Glutamatergic neuron (in vitro differentiated cells): ENCODE measurements at places on chromosomes 4 and X. TPM values are rescaled to one million over a fixed set of nuclear protein-coding genes. Genes with fewer than 3 reads are reported as not detected.
A peak's percentile ranks its signal among the peaks of the same experiment; 100 is the strongest.

Gene CABS1
- total RNA-seq = not detected

Gene RIBC1
- 0.64 TPM for total RNA-seq

Gene PAGE2
- total RNA-seq = not detected

- H3K4me3 ChIP-seq = no peak overlapping the region
- peaks cover 2% of the 10 kb centered on the region for H3K27me3 ChIP-seq
- peaks cover 7% of the 10 kb centered on the region for H3K4me1 ChIP-seq
- peaks cover 11% of the 10 kb centered on the region for H3K36me3 ChIP-seq
Observed at GRCh38 chr4:81431971-81432370, 39.7 kb downstream of the RASGEF1B start.

Gene ZBTB33
- 24.3 TPM for total RNA-seq

DNA sequence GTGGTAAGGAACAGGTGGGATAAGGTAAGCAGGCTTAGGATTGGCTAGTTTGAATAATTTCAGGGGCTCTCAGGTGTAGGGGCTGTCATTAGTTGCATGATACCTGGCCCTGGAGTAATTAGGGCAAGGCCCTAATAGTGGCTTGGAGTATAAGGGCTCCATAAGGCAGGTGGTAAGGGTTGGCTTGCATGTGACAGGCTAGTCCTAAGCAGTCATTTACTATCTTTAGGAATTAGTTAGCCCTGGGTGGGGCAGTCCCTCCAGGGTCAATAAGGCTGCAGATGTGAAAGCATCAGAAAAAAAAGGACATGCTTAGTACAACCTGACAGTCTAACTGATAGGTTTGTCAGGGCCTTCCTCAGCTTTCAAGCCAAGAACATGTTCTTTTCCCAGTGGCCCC, 7.8 kb upstream of the TMPRSS11D start:
- no peak overlapping the region for H3K4me3 ChIP-seq
- DNase-seq = no peak
- H3K36me3 ChIP-seq = no peaks in the 10 kb centered on the region
- H3K4me1 ChIP-seq = peaks cover 7% of the 10 kb centered on the region
- H3K27ac ChIP-seq = no peak overlapping the region

Gene HHIP
- total RNA-seq = 9.7 TPM

GRCh38 chr4:113332701-113333100, 283.2 kb downstream of the ANK2 start:
- no peak for DNase-seq
- peaks cover 3% of the 10 kb centered on the region for H3K27me3 ChIP-seq
- H3K27ac ChIP-seq = peak overlapping the region; percentile 4
- peaks cover 11% of the 10 kb centered on the region for H3K4me1 ChIP-seq

DNA sequence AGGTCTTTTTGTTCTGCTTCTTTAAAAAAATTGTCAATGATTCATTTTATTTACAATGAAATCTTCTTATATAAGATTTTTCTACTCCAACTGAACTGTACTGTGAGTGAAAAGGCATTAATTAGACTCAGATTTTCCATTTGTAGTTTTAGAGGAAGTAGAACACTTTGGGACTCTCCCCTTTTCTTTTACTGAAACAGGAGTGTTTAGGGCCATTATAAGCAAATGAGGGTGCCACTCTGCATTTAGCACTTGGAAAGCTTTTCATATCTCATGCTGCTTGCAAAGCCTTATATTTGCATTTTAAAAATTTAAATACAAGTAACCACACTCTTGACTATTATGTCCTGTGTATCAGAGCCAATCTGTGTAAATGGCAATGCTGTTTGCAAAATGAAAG, 584.3 kb downstream of the KLHL13 start:
- DNase-seq = no peak
- no peak overlapping the region for H3K27ac ChIP-seq
- H3K4me3 ChIP-seq = no peak overlapping the region
- H3K4me1 ChIP-seq = peaks cover 5% of the 10 kb centered on the region
- H3K36me3 ChIP-seq = no peaks in the 10 kb centered on the region

GRCh38 chr4:69489856-69490255, 5.8 kb downstream of the UGT2B4 start:
- no peaks in the 10 kb centered on the region for H3K36me3 ChIP-seq
- no peaks in the 10 kb centered on the region for H3K27me3 ChIP-seq
- H3K4me3 ChIP-seq = no peak overlapping the region

GRCh38 chrX:112654871-112655270, 24.9 kb downstream of the LHFPL1 start:
- no peaks in the 10 kb centered on the region for H3K27me3 ChIP-seq
- H3K4me3 ChIP-seq = no peak overlapping the region
- no peaks in the 10 kb centered on the region for H3K36me3 ChIP-seq

GRCh38 chr4:26055855-26056254, 141.8 kb downstream of the SMIM20 start:
- no peak overlapping the region for H3K4me3 ChIP-seq
- H3K27me3 ChIP-seq = peaks cover 7% of the 10 kb centered on the region
- no peak overlapping the region for H3K27ac ChIP-seq
- H3K4me1 ChIP-seq = peaks cover 6% of the 10 kb centered on the region
- DNase-seq = no peak
- no peaks in the 10 kb centered on the region for H3K36me3 ChIP-seq

Gene TGIF2LX
- not detected for total RNA-seq

DNA sequence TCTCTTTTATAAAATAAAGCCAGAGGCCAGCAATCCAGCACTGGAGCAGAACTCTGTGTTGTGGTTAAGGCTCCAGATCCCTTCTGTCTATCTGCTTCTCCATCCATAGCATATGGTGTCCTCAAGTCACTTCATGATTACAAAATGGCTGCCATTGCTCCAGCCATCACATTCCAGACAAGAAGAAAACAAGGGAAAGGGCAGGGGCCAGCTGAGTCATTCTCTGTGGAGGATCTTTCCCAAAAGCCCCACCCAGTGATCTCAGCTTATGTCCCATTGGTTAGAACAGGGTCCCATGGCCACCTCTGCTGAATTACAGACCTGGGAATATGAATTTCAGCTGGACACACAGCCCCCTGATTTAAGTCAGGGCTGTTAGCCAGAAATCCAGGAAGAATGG, 34.1 kb upstream of the MAN2B2 start:
- H3K27ac ChIP-seq = no peak overlapping the region
- peaks cover 23% of the 10 kb centered on the region for H3K4me1 ChIP-seq
- no peak for DNase-seq
- H3K36me3 ChIP-seq = peaks cover 4% of the 10 kb centered on the region
- H3K27me3 ChIP-seq = peaks cover 14% of the 10 kb centered on the region

Gene MAGEE1
- 7.1 TPM for total RNA-seq

Gene DCAF12L1
- 0.12 TPM for total RNA-seq

Gene NWD2
- total RNA-seq = 0.17 TPM

DNA sequence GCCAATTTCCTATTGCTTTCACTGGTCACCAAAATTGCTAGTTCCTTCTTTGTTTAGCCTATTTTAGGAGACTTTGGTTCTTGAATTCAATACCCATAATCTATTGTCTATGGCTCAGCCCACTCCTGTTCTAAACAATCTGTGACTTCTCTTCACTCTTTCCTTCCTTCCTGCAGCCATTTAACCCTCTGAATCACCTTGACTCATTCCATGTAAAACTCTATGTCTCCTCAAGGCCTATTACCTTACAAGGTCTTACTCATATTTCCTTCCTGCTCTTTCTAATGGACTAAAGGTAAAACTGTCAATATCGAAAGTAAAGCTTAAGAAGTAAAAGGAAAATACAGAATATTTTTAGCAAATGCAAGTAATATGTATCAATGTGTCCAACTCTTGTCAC, 301.6 kb downstream of the ARHGAP24 start:
- H3K27ac ChIP-seq = no peak overlapping the region
- peaks cover 1% of the 10 kb centered on the region for H3K27me3 ChIP-seq
- no peaks in the 10 kb centered on the region for H3K36me3 ChIP-seq
- no peaks in the 10 kb centered on the region for H3K4me1 ChIP-seq
- H3K4me3 ChIP-seq = no peak overlapping the region

- no peak overlapping the region for H3K4me3 ChIP-seq
- H3K27me3 ChIP-seq = peaks cover 5% of the 10 kb centered on the region
- peaks cover 41% of the 10 kb centered on the region for H3K4me1 ChIP-seq
- peak overlapping the region; percentile 89 for H3K27ac ChIP-seq
- DNase-seq = no peak
Observed at GRCh38 chr4:113052379-113052951, 3.0 kb downstream of the ANK2 start.

Gene CLCN5
- 34.7 TPM for total RNA-seq

DNA sequence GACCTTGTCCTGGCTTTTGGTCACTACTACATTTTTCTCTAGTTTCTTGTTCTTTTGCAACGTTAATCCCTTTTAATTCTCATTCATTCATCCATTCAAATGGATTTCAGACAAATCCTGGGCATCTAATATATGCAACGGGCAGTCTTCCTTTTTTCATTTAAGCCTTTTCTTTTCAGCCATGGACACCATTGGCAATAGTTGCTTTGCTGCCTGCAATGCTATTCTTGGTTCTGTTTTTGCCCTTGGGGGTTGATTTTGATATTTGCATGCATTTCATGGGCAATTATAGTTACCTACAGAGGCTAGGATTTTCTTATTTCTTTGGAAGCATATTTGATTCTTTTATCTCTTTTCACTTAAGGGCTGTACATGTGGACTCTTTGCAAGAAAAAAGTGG, 180.5 kb upstream of the ARX start:
- DNase-seq = no peak
- no peaks in the 10 kb centered on the region for H3K27me3 ChIP-seq
- H3K4me3 ChIP-seq = no peak overlapping the region
- no peak overlapping the region for H3K27ac ChIP-seq
- H3K4me1 ChIP-seq = no peaks in the 10 kb centered on the region
- H3K36me3 ChIP-seq = no peaks in the 10 kb centered on the region

Gene ERAS
- not detected for total RNA-seq

Gene SERTM2
- not detected for total RNA-seq

GRCh38 chr4:80874979-80875378, 155.5 kb upstream of the BMP3 start:
- H3K27me3 ChIP-seq = no peaks in the 10 kb centered on the region
- no peak overlapping the region for H3K27ac ChIP-seq
- no peak for DNase-seq
- H3K4me1 ChIP-seq = no peaks in the 10 kb centered on the region

DNA sequence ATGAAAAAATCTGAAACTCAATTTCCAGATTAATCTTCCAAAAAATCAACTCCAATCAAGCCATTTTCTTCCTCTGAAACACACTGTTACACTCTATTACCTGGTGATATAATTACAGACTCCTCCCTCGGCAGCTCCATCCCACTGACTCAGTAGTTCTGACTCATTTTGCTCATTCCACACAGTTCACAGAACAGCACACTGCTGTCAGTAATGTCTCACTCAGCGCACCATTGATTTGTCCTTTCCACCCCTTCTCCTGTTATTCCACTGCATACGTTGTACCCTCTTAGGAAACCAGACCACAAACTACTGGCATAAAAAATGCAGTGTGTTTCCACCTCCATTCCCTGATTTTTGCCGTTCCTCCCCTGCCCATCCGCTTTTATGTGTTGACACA, 212.7 kb downstream of the SLIT2 start:
- no peak overlapping the region for H3K27ac ChIP-seq
- no peaks in the 10 kb centered on the region for H3K27me3 ChIP-seq
- no peak for DNase-seq
- no peak overlapping the region for H3K4me3 ChIP-seq

Gene KLB
- not detected for total RNA-seq

- no peaks in the 10 kb centered on the region for H3K36me3 ChIP-seq
- H3K27me3 ChIP-seq = no peaks in the 10 kb centered on the region
- H3K27ac ChIP-seq = no peak overlapping the region
- H3K4me1 ChIP-seq = no peaks in the 10 kb centered on the region
Observed at GRCh38 chr4:23297327-23297726, 592.5 kb downstream of the PPARGC1A start.

Gene XAGE1A
- not detected for total RNA-seq

GRCh38 chrX:96692454-96692853, 7.8 kb downstream of the DIAPH2 start:
- H3K36me3 ChIP-seq = no peaks in the 10 kb centered on the region
- no peaks in the 10 kb centered on the region for H3K4me1 ChIP-seq
- DNase-seq = no peak
- H3K27me3 ChIP-seq = peaks cover 2% of the 10 kb centered on the region
- no peak overlapping the region for H3K27ac ChIP-seq
- H3K4me3 ChIP-seq = no peak overlapping the region

DNA sequence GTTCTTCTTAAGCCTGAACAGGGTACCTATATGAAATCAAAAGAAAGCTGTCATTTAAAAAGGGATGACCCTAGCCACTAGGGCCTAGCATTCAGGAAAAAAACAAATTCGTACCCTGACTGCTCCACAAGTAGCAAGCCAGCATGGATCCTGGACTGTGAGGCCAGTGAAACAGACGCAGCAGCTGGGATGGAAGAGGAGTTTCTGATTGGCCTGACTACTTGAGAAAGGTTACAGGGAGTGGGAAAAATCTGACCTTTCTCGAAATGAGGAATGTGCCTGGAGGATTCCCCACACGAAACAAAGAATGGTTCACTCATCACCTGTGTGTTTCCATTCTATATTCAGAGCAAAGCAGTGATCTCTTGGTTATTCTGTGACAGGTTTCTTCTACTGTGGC, 87.6 kb upstream of the JADE1 start:
- no peaks in the 10 kb centered on the region for H3K36me3 ChIP-seq
- H3K27ac ChIP-seq = no peak overlapping the region
- no peak for DNase-seq
- H3K4me3 ChIP-seq = no peak overlapping the region
- H3K27me3 ChIP-seq = no peaks in the 10 kb centered on the region

DNA sequence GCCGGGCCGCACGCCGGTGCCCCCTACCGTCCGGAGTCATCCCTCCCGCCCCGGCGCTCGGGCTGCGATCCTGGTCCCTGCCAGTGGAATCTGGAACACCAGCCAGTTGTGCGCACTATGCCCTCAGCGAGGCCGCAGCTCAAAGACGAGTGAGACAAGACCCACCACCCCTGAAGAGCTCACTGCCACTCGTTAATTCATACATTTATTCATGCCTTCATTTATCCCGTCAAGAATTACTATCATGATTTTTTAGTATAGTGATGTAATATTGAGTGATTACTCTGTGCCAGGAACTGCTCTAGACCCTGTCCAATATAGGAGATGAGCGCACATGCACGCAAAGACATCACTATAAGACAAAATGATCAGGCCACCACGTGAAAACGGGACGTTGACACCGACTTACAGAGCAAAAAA, 247 bp upstream of the PPA2 start:
- peak; percentile 91 for DNase-seq
- H3K27ac ChIP-seq = no peak overlapping the region
- H3K4me1 ChIP-seq = peaks cover 2% of the 10 kb centered on the region
- H3K27me3 ChIP-seq = peaks cover 3% of the 10 kb centered on the region
- H3K4me3 ChIP-seq = peak overlapping the region; percentile 77

Gene CACNA1F
- 0.47 TPM for total RNA-seq

- H3K27me3 ChIP-seq = no peaks in the 10 kb centered on the region
- H3K4me1 ChIP-seq = no peaks in the 10 kb centered on the region
- DNase-seq = no peak
- H3K36me3 ChIP-seq = no peaks in the 10 kb centered on the region
Observed at GRCh38 chr4:94168321-94168720, 39.3 kb upstream of the SMARCAD1 start.

Gene WDR19
- 48.6 TPM for total RNA-seq

Gene MAGEB2
- not detected for total RNA-seq

Gene MAOA
- total RNA-seq = 2.7 TPM

GRCh38 chrX:103697687-103698086, 11.2 kb upstream of the MORF4L2 start:
- H3K27ac ChIP-seq = no peak overlapping the region
- no peak overlapping the region for H3K4me3 ChIP-seq
- H3K36me3 ChIP-seq = no peaks in the 10 kb centered on the region
- DNase-seq = no peak
- H3K27me3 ChIP-seq = peaks cover under 1% of the 10 kb centered on the region
- H3K4me1 ChIP-seq = no peaks in the 10 kb centered on the region

- H3K27me3 ChIP-seq = no peaks in the 10 kb centered on the region
- no peaks in the 10 kb centered on the region for H3K36me3 ChIP-seq
- H3K27ac ChIP-seq = no peak overlapping the region
Observed at GRCh38 chr4:98544141-98544817, 114.1 kb downstream of the TSPAN5 start.
